ENCODE measurements at places on chromosomes 7 and 10.

GRCh38 chr7:98171449-98171848 lies 39.8 kb upstream of the BHLHA15 start:
- no peak for DNase-seq

GRCh38 chr7:100825751-100826513 lies 1.4 kb downstream of the EPHB4 start:
- DNase-seq = no peak

DNA sequence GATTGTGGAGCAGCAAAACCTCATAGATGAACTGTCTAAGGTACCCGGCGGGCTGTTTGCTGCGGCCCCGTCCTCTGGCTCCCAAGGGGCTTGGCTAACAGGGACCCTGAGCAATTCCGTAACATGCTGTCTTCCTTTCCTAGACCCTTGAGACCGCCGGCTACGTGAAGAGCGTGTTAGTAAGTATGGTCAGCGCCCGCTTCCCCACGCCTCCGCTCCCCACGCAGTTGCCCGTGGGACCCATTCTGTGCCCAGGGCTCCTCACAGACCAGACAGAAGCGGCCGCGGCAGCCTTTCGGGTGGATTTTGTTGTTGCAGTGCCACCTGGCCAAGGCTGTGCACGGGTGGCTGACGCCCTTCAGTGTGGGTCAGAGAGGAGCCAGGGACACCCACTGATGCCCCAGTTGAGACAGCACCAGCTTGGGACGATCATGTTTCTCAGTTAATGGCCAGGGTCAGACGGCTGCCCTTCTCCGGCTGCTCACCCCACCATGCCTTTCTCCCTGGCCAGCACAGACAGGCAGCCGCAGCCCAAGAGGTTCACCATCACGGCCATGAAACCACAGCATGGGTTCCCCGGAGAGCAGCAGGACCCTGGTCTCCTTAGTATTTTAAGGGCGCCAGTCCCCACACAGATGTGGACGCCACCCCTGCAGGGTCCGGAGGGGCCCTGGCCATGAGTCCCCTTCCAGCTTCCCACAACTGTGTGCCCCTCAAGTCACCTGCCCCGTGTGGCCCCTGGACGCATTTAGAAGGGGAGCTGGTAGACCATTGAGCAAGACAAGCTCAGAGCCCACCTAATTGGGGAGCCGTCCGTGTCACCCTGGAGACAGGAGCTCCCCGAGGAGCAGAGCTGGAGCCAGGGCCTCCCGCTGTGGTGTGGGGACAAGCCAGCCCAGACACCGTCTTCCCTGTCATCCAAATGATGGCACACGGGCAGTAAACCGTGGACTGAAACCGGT lies 49.4 kb upstream of the DPYSL4 start:
- DNase-seq = no peak

- DNase-seq = no peak
Observed at GRCh38 chr10:84493951-84494848, 165.8 kb downstream of the CCSER2 start.
